Naive thymus-derived CD4-positive, alpha-beta T cell (primary cell): ENCODE measurements at places on chromosomes 5 and 9. TPM values are rescaled to one million over a fixed set of nuclear protein-coding genes. Genes with fewer than 3 reads are reported as not detected.

- no peak for DNase-seq
These were observed 221.9 kb downstream of the TLR4 start for GRCh38 chr9:117926031-117926658.

DNA sequence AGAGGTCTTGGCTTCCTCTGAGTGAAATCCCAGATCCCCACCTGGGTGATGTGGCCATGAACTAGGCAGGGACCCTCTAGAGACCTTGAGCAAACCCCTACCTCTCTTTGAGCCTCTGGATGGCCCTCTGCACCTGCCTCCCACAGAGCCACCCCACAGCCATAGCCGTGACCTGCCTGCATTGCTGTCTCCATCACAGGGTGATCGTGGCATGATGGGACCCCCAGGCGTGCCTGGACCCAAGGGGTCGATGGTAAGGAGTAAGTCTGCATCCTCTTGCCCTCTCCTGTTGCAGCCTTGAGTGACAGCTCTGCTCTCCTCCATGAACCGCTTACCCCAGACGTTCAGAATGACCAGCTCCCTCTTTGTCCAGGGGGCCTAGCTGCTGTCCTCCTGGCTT, 70.5 kb upstream of the ORM1 start:
- no peak for DNase-seq

The NEURL1B gene
- polyA plus RNA-seq: 0.11 TPM

DNA sequence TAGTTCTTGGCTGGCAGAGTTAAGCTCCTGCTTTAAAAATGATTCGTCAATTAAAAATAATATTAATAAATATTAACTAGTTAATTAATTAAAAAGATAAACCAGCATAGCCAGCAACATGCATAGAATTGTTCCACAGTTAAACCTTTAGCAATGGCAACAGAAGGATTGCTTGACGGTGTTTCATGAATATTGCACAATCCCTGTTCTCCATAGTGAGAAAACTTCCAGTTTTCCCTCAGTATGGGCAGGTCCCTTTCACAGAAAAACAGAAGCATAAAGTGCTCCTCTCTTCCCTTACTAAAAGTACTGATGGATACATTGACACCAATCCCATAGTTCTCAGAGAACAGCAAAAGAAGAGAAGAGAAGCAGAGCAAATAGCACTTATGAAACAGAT, 71.4 kb upstream of the CAST start:
- no peak for DNase-seq

DNA sequence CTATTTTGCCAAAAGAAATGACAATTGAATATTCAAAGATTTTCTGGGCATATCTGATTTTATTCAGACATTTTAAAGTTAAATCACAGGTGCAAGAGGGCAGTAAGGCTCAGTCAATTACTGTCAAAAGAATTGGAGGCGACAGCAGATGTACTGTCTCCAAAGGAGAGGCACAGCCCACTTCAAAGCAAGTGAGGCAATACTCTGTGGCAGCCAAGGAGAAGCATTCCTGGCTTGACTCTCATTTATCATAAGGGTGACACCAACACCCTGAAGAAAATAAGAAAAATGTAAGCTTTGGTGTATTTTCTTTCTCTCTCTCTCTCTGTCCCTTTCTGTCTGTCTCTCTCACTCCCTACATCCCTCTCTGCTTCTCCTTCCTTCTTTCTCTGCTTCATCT, 93.3 kb downstream of the SVEP1 start:
- no peak for DNase-seq

DNA sequence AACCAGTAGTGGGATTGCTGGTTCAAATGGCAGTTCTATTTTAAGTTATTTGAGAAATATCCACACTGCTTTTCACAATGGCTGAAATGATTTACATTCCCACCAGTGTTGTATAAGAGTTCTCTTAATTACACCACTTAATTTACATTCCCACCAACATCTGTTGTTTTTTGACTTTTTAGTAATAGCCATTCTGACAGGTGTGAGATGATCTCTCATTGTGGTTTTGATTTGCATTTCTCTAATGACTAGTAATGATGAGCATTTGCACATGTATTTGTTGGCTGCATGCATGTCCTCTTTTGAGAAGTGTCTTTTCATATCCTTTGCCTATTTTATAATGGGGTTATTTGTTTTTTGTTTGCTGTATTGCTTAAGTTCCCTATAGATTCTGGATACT, 688.3 kb downstream of the PRR16 start:
- no peak for DNase-seq

The DENND4C gene
- polyA plus RNA-seq: 34.7 TPM

DNA sequence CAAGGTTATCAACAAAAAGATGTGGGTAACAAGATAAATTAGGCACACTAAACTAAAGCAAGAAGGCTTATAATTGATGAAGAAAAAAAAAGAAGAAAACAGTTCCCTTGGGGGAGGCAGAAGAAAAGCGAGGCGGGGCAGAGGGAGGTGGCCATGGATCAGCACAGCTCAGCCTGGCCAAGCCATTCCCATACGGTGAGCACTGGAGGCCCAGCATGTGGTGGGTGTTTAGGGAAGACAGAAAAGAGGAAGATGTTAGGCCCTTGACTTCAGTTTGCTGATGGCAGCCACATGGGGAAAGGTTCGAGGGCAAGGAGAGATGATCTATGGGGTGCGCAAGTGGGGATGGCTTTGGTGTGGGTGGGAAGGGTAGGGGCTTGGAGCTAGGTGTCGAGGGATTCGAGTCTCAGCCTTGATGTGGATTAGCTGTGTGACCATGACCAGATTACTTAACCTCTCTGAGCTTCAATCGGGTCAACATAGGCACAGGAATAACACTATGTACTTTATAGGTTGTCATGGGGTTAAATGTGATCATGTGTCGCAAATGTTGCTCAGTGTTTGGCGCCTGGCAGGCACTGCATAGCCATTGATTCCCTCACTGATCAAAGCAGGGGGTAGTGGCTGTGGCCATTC, 10.3 kb upstream of the STC2 start:
- DNase-seq: no peak

- no peak for DNase-seq
These were observed 997 bp downstream of the AUH start for GRCh38 chr9:91360551-91361290.

The ANKRD34B gene
- polyA plus RNA-seq: not detected

GRCh38 chr9:85024374-85024773, 354.8 kb downstream of the NTRK2 start:
- no peak for DNase-seq

The SLC9A3 gene
- 3.4 TPM for polyA plus RNA-seq

The TRPM3 gene
- not detected for polyA plus RNA-seq

GRCh38 chr5:14767053-14767452, 102.5 kb downstream of the OTULIN start:
- DNase-seq: no peak

GRCh38 chr5:1016036-1016435, 7.4 kb downstream of the NKD2 start:
- no peak for DNase-seq

The PKN3 gene
- polyA plus RNA-seq: 1.1 TPM

DNA sequence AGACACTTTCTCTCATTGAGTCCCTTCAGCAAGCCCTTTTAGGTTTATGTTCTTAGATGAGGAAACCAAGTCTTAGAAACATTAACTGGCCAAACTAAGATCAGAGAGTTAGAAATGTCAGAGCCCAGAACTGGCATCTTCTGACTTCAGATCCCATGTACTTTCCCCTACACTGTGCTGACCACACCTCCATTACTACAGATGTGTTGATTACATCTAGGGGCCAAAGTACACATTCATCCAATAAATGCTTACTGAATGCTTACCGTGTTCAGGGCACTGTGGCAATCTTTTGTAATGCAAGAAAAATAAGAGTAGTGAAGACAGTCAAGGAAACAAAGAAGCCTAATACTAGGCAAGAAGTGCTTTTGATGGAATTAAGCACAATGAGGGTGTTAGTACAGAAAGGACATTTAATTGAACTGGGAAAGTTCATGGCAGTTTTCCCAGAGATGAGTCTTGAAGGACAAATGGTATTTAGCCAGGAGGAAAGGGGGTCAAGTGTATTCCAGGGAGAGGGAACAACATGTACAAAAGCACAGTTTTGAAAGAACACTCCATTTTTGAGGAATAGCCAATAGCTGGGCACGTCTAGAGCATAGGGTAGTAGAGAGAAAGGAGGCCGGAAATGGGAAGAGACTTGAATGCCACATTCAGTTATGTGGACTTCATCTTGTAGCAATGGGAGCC, 89.7 kb upstream of the CDKN2B start:
- no peak for DNase-seq

DNA sequence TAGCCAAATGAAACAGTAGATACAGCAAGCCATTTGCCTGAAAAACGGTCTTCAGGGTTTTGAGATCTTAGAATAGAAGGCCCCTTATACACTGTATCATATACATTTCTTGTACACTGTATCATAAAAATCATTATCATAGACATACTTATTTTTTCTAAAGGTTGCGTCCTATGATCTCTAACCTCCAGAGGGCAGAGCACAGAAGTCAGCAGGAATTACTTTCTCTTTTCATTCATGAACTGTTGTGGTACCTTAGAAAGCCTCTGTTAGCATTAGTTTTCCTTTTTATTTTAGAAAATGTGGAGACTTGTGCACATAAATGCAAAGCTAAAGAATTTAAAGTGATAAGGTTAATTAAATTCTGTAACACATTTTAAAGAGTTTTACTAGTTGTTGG, 115.4 kb downstream of the OXCT1 start:
- no peak for DNase-seq

DNA sequence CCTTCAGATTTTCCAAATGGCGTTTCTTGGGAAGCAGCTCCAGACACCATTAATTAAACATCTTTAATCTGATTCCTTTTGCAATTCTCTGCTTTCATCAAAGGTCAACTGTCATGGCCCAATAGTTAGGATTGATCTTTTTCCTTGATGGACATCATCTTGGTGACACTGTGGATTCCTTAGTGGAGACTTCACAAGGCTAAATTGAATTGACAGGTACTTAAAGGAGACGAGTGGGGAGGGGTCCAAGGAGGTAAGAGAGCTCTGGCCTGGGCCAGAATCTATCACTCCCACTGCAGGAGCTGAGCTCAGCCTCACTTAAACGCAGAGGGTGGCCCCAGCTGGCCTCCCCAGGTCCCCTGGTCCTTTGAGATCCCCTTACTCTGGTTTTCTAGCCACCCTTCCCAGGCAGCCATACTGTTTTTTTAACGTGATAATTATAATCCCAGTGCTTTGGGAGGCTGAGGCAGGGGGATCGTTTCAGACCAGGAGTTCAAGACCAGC, 9.9 kb upstream of the HMCN2 start:
- no peak for DNase-seq
